ENCODE measurements at places on chromosomes 7 and 10. TPM values are rescaled to one million over a fixed set of nuclear protein-coding genes. Genes with fewer than 3 reads are reported as not detected.

The CALHM3 gene
- total RNA-seq = not detected

The POLR2J3 gene
- 27.1 TPM for total RNA-seq

The LIPK gene
- total RNA-seq = not detected

The GPR85 gene
- 0.10 TPM for total RNA-seq

The DNAH11 gene
- not detected for total RNA-seq

The AGAP9 gene
- 13.1 TPM for total RNA-seq

The HOXA5 gene
- total RNA-seq = not detected

The SVOPL gene
- total RNA-seq = not detected

The PTPN20 gene
- total RNA-seq = not detected

The MAGI2 gene
- 10.7 TPM for total RNA-seq

DNA sequence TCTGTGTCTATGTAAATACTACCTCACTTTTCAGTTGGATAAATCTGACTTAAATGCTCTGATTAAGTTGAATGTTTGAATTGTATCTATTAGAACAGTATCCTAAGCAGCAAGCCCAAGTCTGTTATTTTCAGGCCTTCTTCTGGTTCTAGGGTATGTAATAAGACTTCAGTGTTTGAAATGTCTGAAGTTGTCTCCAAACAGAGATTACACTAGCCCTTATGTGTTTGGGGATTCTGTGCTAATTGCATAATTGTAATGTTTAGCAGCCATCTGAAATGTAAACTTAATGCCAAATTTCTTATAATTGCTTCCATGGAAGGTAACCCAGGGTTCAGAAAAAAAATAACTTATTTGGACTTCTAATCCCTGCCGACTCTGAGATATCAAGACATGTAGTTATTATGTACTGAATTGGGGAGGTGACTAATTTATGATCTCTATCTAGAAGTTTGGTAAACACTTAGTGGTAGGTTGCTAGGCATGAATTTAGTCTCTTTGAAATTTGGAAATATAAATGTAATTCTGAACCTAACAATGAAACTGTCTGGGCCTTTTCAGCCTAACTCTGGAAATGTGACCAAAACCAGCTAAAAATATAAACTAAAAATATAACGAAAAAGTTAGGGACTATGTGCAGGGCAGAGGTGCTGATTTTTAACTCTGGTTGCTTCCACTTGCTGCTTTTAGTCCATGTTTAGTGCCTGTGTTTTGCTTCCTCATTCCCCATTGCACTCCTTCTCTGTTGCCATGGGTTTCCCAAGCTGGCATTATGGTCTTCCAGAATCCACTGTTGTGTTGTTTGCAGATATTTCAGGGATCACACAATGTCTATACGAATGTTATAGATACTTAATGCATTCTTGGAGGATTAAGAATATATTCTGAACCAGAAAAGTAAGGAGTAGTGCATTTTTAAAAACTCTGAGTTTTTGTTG, 54.8 kb downstream of the MCU start:
- no peak overlapping the region for H3K4me3 ChIP-seq
- DNase-seq = no peak
- peaks cover 24% of the 10 kb centered on the region for H3K4me1 ChIP-seq
- H3K27me3 ChIP-seq = no peaks in the 10 kb centered on the region

DNA sequence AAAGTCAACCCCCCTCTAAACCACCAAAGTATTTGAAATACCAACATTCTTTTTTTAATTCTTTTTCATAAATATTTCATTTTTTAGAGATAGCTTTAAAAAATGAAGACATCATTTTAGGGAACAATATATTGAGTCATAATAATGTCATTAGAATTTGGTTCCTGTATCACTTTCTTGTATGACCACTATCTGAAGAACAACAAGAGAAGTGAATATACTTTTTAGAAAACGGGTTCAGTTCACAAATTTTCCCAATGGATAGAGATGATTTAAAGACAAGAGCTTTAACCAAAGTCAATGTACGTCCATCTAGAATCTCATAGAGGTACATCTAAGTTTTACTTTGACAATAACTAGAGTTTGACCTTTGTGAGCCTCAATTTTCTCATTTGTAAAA, 48.2 kb downstream of the CUBN start:
- H3K4me3 ChIP-seq = no peak overlapping the region
- H3K27ac ChIP-seq = no peak overlapping the region
- H3K36me3 ChIP-seq = no peaks in the 10 kb centered on the region

GRCh38 chr7:48035967-48036478, 680 bp downstream of the C7orf57 start:
- peak; percentile 88 for DNase-seq
- H3K27me3 ChIP-seq = peaks cover 38% of the 10 kb centered on the region
- H3K4me1 ChIP-seq = peaks cover 15% of the 10 kb centered on the region
- peak overlapping the region; percentile 79 for H3K4me3 ChIP-seq
- no peaks in the 10 kb centered on the region for H3K36me3 ChIP-seq

DNA sequence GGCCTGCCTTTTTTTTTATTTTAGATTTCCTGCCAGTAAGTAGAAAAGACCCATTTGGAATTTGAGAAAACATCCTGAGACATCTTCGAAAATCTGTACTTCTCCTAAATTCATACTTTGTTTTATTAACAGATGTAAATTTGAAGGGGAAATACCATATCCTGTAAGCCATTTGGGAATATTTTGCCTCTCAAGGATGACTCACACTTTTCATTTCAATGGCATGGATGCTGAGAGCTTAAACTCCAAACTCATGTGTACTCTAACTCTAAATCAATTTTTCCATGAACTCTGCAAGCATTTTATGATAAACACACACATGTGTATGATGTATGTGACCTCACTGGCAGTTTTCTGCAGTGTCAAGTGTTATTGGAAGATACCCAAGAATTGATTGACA, 89.0 kb downstream of the SEMA3A start:
- DNase-seq = no peak
- no peaks in the 10 kb centered on the region for H3K27me3 ChIP-seq
- H3K4me3 ChIP-seq = no peak overlapping the region
- H3K36me3 ChIP-seq = peaks cover 2% of the 10 kb centered on the region

- no peaks in the 10 kb centered on the region for H3K36me3 ChIP-seq
- no peak overlapping the region for H3K27ac ChIP-seq
- H3K4me1 ChIP-seq = no peaks in the 10 kb centered on the region
- DNase-seq = no peak
- H3K4me3 ChIP-seq = no peak overlapping the region
- H3K27me3 ChIP-seq = no peaks in the 10 kb centered on the region
Observed at GRCh38 chr10:7587168-7587864, 79.5 kb downstream of the ITIH5 start.

GRCh38 chr10:104274762-104275721, 6.1 kb downstream of the GSTO2 start:
- no peak overlapping the region for H3K4me3 ChIP-seq
- no peaks in the 10 kb centered on the region for H3K4me1 ChIP-seq
- peaks cover 31% of the 10 kb centered on the region for H3K27me3 ChIP-seq
- H3K36me3 ChIP-seq = no peaks in the 10 kb centered on the region

DNA sequence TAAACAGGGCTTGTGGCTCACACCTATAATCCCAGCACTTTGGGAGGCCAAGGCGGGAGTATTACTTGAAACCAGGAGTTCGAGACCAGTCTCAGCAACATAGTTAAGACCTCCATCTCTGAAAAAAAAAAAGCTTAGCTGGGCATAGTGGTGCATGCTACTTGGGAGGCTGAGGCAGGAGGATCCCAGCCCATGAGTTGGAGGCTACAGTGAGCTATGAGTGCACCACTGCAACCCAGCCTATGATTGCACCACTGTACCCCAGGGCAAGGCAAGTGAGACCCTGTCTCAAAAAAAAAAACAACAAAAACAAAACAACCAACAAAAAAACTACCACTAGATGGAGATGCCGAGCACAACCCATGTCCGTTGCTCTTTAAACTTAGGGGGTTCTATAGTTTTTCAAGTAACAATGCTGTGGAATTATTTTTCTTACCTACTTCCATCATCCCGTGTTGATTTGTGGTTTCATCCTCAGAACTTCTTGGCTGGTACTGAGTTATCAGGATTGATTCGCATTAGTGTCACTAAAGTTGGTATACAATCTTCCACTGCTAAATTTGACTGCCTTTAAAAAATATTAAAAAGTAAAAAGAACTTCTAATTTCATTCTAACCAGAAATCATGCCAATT, 12.2 kb upstream of the REPIN1 start:
- no peak overlapping the region for H3K27ac ChIP-seq
- no peak for DNase-seq
- no peak overlapping the region for H3K4me3 ChIP-seq
- no peaks in the 10 kb centered on the region for H3K36me3 ChIP-seq
- H3K27me3 ChIP-seq = peaks cover 8% of the 10 kb centered on the region

DNA sequence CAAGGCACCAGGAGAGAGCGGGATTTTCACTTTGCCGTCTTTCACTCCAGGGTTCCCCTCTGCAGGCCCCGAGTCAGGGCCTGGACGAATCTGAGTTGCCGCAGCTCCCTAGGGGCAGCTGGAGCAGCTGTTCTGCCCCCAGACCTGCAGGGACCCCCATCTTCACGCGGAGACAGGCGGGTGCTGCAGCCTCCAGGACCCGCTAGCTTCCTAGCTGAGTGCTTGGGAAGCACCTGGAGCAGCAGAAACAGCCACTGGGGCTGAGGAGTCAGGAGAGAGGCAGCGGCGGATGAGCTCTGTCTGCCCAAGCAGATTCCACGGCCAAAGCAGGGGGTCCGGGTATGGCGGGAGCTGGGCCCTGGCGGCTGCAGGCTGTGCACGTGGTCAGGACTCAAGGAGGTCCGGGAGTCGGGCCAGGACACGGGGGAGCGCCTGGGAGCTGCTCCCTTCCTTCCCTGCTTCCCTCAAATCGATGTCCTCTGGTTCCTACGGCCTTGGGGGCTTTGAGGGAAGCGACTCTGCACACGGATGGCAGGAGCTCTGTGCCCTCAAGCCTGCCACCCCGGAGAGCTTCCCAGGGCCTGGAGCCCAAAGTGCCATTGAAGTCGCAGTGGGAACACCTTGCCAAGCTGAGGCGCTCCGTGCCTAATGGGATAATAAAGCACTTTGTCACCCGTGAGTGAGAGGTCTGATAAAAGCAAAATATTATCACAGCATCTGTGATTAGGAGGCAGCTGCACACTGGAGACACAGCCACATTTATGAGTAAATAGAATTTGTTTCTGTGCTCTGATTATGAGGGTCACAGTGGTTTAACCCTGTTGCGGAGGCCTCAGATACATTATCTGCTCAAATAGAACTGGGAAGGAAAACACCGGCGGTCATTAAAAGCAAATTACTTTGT, 17.2 kb downstream of the MNX1 start:
- no peaks in the 10 kb centered on the region for H3K36me3 ChIP-seq
- peaks cover 52% of the 10 kb centered on the region for H3K27me3 ChIP-seq
- no peak for DNase-seq
- H3K27ac ChIP-seq = no peak overlapping the region
- H3K4me3 ChIP-seq = no peak overlapping the region

- H3K27me3 ChIP-seq = peaks cover 8% of the 10 kb centered on the region
- no peaks in the 10 kb centered on the region for H3K36me3 ChIP-seq
- no peak for DNase-seq
- no peak within 1 kb of the TSS for H3K4me3 ChIP-seq
Observed at GRCh38 chr10:122910310-122910709, at the start of gene FAM24A. TSS of gene FAM24A (plus strand) at chr10:122910610. CDS start at chr10:122911635, 1,025 bp downstream.

DNA sequence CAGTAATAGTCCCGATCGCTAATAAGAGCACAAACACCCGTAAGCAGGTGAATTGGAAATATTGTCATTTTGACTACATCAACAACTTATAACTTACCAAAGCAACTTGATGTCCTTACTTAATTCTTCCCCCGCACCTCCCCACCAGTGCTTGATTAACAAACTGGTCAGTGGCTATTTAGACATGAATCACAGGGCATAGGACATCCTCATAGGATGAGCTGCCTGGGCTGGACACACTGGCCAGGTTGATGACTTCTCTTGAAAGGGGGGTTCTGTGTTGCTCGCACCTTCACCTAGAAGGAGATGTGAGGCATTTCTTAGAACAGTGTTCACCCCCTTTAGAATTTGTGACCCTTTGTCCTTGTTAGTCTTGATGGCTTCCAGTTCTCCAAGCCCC, 163.2 kb downstream of the TCF7L2 start:
- DNase-seq = no peak
- H3K27me3 ChIP-seq = no peaks in the 10 kb centered on the region
- H3K27ac ChIP-seq = no peak overlapping the region

GRCh38 chr10:28913436-28914237, 236.3 kb downstream of the BAMBI start:
- no peak overlapping the region for H3K4me3 ChIP-seq
- no peak overlapping the region for H3K27ac ChIP-seq
- no peaks in the 10 kb centered on the region for H3K27me3 ChIP-seq
- H3K36me3 ChIP-seq = no peaks in the 10 kb centered on the region
- DNase-seq = no peak

- H3K27ac ChIP-seq = no peak overlapping the region
- no peak overlapping the region for H3K4me3 ChIP-seq
- no peak for DNase-seq
- peaks cover 12% of the 10 kb centered on the region for H3K36me3 ChIP-seq
- H3K4me1 ChIP-seq = peaks cover 8% of the 10 kb centered on the region
- peaks cover 65% of the 10 kb centered on the region for H3K27me3 ChIP-seq
Observed at GRCh38 chr7:1230411-1231213, 2.1 kb upstream of the UNCX start.

GRCh38 chr7:158204453-158204852, 383.2 kb downstream of the PTPRN2 start:
- no peak overlapping the region for H3K27ac ChIP-seq
- H3K27me3 ChIP-seq = no peaks in the 10 kb centered on the region
- H3K4me3 ChIP-seq = no peak overlapping the region
- DNase-seq = no peak
